ENCODE measurements at places on chromosomes 3 and 15.
A peak's percentile ranks its signal among the peaks of the same experiment; 100 is the strongest.

- DNase-seq: no peak
Observed at GRCh38 chr3:151166161-151166560, 36.9 kb downstream of the GPR171 start.

- no peak for DNase-seq
Observed at GRCh38 chr3:141410846-141411245, 42.5 kb downstream of the ZBTB38 start.

GRCh38 chr3:151919030-151919328 lies 45.5 kb downstream of the SUCNR1 start:
- DNase-seq: no peak

DNA sequence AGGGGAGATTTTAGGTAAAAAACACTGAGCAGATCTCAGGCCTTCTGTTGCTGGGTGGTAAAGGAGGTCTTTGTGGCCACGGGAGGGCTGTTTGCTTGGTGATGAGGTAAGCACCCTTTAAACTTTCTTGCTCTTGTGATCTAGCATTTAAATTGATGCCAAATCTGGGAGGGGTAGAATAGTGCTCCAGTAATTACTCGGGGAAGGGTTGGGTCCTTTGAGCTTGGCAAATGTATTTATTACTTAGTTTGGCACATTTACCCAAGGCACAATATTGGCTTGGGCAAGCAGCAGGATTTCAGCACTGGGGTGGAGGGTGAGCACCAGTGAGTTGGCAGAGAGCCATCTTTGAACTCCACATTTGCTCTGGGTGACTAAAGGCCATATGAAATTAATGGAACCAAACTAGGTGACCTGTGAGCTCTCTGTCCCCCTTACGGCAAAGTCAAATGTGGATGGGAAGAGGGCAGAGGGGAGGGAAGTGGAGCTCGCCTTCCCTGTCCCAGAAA lies 185.9 kb upstream of the ONECUT1 start:
- no peak for DNase-seq

DNA sequence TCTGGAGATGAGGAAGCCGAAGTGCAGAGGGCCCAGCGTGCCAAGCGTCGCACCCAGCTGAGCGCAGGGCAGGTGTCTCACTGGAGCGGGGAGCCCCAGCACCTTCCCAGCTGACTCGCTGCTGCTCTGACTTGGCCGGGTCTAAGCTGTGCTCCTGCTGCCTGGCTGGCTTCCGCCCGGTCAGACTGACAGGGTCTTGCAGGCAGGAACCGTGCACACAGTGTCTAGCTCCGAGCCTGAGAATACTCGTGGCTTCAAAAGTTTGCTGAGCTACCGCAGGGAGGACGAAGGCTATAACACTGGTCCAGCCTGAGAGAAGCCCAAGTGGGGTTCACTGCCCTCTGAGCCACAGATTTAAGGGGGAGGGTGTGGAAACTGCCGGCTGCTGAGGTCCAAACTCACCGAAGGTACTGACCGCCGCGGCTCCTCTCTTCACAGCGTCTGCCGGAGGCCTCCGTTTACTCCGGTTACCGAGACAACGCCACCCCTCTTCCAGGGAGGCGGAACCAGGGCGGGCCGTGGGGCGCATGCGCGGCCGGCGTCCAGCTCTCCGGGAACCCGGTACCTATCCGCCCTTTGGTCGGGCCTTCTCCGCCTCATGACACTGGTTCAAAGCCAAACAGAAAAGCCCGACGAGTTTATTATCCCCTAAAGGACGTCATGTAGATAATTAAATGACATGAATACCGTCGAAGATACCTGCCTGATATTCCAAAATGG lies at the start of gene CFAP44:
TSS of gene CFAP44 (minus strand) at position 443 of the 720 bp plus-strand sequence. CDS start 7,829 bp downstream, outside the sequence.
- DNase-seq: peak; percentile 70

GRCh38 chr3:33879540-33879939 lies 81.1 kb downstream of the PDCD6IP start:
- no peak for DNase-seq
